ENCODE measurements at places on chromosomes 4 and X.

DNA sequence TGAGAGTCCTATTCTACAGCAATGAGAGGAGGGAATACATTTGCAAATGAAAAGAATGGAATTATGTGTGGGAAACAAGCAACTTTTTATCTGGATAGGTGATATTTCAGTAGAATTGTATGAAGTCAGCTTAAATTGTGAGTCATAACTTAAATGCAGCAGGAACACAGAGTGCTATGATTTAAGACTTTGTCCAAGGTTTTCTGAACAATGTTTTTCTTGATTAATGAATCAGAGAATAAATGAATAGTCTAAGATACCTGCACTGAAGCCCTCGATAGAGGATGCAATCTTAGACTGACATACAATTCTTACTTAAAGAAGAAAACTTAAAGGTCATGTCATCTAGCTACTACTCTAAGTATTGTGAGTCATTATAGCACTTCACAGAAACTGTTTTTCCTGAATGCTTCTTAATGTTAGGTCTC is 8.0 kb downstream of the ARHGEF38 start:
- DNase-seq, result no peak

- no peak for DNase-seq
These were observed at the start of gene NKX6-1 for GRCh38 chr4:84498935-84499623. Gene NKX6-1 (minus strand): TSS chr4:84499292. CDS start chr4:84498228, 1,064 bp downstream.

DNA sequence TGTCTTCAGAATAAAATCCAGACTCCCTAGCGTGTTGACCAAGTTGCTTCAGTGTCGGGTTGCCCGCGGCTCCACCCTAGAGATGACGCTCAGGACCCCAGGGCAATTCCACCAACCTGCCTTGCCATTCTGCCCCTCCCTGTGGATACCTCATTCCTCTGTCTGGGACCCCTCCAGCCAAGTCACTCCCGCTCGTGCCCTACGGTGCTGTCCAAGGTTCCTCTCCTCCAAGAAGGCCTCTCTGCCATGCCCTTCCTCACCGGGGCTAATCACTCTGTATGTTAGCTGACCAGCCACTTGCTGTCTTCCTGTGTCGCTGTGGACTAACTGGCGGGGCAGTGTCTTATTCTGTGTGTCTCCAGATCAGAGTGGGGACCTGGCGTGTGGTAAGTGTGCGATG is 46.6 kb downstream of the TENM3 start:
- DNase-seq, result no peak

DNA sequence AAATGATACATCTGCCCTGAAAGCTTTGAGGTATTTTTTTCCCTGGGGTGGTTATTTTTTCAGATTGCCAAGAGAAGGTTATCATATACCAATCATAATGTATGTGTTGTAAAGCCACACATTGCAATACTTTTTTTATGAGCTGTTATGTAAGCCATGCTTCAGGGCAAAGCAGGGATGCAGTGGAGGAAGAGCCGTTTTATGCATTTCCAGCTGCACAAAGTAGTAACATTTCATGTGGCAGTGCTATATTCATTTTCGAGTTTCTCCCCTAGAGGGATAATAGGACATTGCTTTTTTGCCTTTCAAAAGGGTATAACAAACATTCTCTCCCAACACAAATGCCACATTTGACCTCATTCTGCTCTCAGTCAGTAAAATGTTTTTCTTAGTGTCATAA is 68.5 kb downstream of the GALNT7 start:
- no peak for DNase-seq

DNA sequence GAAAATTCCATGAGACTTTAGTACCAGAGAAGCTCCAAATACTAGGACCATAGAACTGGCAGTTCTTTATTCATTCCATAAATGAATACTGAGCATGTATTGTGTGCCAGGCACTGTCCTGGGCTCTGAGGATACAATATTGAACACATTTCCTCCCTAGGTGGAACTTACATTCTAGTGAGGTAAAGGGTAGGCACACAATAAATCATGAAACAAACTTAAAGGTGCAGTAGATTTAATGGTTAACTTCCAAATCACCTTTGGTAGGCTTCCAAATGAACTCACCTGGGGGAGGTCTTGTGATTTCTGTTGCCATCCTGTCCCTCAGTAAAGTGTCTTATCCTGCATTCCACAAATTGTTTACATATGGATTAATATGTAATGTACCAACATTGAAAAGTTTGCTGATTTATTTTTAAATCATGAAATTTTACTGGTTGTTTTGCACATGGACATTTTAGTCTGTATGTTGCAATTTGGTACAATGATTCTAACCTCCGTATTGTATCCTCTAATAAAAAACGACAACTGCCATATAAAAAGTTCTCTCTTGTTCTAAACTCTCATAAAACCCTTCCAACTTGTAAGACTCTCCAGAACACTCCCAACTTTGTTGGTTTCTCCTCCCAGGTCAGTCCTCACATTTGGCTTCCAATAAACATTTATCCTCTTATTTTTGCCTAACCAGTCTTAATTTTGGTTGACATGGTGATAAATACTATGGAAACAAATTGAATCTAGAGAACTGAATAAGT is 4.5 kb upstream of the MAGEA11 start:
- no peak for DNase-seq

DNA sequence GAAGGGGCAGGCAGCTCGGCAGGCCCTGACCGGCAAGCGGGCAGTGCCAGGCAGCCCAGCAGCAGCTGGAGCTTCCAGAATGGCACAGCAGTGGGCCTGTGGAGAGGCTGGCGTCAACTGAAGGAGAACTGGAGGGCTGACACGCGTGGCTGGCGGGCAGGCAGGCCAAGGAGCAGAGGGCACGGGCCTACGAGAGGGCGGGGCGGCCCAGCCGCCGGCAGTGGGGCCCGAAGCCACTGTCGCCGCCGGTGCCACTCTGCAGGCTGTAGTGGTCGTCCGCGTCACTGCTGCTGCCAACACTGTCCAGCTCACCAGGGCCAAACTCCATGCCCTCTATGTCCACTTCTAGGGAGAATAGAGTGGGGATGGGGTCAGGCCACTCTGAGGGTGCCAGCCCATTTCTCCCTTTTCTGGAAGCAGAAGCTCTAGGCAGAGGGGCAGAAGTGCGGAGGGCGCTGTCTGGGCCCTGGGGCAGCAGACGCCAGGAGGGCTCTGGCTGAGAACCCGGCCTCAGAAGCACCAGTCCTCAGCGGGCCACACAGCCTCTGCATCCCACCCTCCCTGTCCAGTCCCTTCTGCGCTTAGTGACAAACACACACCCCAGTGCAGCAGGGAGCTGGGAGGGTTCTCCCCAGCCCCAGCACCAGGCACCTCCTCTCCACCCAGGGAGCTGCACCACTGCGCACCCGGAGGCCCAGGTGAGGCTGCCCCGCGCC is 8.6 kb upstream of the HAUS3 start:
- no peak for DNase-seq

DNA sequence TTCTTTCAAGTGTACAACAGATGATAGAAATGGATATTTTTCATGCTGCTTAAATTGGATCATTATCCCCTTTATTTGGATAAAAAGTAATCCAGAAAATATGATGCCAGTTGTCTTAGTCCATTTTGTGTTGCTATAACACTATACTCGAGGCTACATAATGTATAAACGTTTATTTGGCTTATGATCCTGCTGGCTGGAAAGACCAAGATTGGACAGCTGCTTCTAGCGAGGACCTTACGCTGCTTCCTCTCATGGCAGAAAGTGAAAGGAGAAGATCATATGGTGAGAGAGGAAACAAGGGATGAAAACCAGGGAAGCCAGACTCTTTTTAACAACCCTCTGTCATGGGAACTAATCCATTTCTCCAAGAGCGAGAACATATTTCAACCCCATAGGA is 102.7 kb downstream of the TRAM1L1 start:
- no peak for DNase-seq

- DNase-seq, result no peak
These were observed 298.2 kb upstream of the KLF3 start for GRCh38 chr4:38365748-38366310.

GRCh38 chrX:132044953-132045352 is 21.9 kb downstream of the STK26 start:
- no peak for DNase-seq

- no peak for DNase-seq
These were observed 711.0 kb downstream of the C4orf33 start for GRCh38 chr4:129806986-129807385.

GRCh38 chrX:47530049-47530448 is 31.0 kb upstream of the ARAF start:
- DNase-seq, result no peak

GRCh38 chrX:80808881-80809411 is 731 bp downstream of the BRWD3 start:
- no peak for DNase-seq

- no peak for DNase-seq
These were observed 147.5 kb downstream of the FBXO8 start for GRCh38 chr4:174135936-174136406.

DNA sequence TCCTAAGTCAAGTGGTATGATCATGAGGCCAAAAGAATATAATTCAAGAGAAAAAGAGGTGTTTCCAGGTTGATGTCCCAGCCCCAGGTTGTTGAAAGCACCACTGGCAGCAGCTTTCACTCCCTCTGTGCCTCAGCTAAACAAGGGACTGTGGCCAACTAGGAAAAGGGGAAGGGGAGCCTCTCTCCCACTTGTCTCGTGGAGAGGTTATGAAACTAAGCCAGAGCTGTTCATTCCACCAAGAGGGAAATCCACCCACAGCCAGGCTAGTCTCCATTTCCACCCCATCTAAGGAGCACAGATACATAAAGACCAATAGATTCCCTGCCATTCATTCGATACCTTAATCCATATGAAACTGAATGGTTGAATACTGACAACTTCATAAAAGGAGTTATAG is 8.1 kb downstream of the ANXA5 start:
- no peak for DNase-seq

DNA sequence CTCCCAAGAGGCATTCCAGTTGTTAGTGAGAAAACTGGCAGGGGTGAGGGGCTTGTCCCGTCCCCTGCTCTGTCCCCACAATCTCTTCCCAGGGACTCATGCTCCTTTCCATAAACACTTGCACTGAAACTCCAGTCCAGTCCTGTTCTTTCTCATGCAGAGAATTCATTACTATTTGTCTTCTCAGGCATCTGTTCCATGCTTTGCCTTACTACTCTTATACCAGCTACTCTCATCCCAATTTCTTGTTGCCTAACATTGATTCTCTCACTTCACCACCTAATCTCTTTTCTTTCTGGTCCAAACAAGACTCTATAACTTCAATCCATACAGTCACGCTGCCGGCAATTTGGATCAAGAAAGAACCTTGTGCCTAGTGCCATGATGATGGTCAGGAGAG is 97.1 kb upstream of the VEGFC start:
- DNase-seq, result no peak

GRCh38 chr4:102819588-102820365 is 7.6 kb downstream of the UBE2D3 start:
- no peak for DNase-seq

- DNase-seq, result peak; percentile 45
These were observed 95.6 kb downstream of the AFAP1 start for GRCh38 chr4:7843831-7844593.

DNA sequence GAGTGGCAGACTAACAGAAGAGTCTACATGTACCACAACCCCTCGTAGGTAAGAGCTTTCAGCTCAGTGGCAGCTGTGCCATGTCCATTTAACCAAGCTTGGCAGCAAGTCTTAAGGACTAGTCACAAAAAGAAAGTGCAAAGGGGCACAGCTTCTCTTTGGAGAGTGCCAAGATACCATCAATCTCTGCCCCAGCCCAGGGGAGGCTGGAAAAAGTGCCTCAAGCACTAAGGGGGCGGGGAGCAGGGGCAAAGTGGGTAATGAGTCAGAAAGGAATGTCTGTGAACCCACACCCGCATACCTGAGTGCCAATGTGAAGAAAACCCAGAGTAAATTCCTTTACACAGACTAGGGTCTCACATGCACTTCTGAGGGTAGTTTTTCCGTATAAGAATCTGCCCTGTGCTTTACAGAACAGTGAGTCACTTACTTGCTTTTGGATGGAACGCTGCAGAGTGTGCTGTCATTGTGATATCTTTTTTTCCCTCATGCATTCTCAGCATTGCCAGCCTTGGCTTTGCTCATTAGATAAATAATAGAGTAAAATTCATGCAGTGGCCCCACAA is 219.8 kb downstream of the ZNF674 start:
- peak; percentile 7 for DNase-seq

DNA sequence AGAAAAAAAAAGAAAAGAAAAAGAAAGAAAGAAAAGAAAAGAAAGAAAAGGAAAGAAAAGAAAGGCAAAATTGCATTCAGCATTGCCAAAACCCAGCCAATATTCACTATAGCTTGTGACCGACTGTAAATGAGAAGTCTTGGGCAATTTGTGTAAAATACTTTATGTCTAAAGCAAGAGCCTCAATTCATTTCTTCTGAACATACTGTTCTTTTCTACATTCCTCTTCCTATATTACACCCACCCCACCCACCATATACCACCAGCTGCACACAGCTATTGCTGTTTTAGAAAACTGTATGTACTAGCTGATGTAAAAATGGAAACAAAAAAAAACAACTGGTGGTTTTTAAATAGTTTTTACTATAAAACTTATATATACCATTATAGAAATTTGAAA is 156.9 kb upstream of the TTC29 start:
- DNase-seq, result no peak

DNA sequence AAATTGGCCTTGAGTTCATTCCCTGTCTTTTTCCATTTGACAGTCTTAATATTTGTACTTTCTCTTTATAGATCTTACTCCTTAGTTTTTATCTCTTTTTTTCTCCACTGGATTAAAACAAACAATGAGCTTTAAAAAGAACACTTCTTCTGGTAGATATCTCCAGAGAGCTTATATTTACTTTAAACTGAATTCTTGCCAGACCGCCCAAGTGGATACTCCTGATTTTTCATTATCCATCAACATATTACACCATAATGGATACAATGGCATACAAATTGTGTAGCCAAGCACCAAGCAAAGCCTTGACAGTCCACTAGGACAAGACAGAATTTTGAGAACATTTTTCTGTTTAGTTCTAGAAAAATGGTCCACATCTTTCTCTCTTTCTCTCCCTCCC is 18.9 kb downstream of the TMSB4X start:
- no peak for DNase-seq

DNA sequence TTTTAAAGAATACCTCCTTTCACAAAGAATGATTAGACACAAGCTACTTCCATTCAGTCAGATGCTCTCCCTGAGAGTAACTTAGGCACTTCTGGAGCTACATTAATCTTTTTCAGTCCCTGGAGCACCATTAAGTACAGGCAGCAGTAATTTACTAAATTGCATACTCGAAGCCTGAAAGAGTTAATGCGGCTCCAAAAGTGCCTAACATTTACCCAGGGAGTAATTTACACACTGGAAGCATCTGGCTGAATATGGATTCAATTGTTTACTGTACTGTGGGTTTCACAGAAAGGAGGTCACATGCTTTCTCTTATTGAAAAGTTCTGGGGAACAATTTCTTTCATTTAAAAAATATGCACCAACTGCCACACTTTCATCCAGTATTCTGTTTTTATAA is 260.8 kb upstream of the TENM3 start:
- no peak for DNase-seq

DNA sequence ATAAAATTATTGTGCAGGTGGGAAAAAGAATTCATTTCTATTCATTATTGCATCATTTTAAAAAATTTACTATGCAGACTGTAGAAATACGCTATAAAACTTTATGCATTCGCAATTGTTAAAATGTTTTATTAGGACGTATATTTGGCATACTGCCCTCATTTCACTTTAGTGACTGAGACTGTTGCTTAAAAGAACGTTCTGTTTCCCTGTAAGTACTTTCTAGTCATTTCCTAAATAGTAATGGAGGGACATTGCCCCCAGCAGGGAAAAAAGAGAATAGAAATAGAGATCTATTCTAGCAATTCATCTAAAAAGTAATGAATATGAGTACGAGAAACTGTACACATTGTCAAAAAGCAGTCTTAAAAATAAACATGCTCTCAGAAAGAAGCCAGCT is 1295.8 kb upstream of the TENM3 start:
- no peak for DNase-seq

Data from activated CD8-positive, alpha-beta memory T cell treated with anti-CD3 and anti-CD28 coated beads for 48 hours (primary cell).